HepG2 (cell line): ENCODE measurements at places on chromosomes 7 and 10. TPM values are rescaled to one million over a fixed set of nuclear protein-coding genes. Genes with fewer than 3 reads are reported as not detected.

Gene SLC39A12
- polyA plus RNA-seq = not detected in 2 replicates

Gene ZNF239
- polyA plus RNA-seq = 0.05 TPM in 1 of 2 replicates, not detected in the other

Gene TMEM168
- 13.8 and 15.7 TPM in 2 replicates for polyA plus RNA-seq

Gene CCL24
- polyA plus RNA-seq = not detected in 2 replicates

Gene IFIT1B
- not detected in 2 replicates for polyA plus RNA-seq

Gene RTKN2
- 1.2 and 2.2 TPM in 2 replicates for polyA plus RNA-seq
